ENCODE measurements at places on chromosomes 2 and 18. TPM values are rescaled to one million over a fixed set of nuclear protein-coding genes. Genes with fewer than 3 reads are reported as not detected.

ARHGEF4 gene
- 0.13 TPM for total RNA-seq

DNA sequence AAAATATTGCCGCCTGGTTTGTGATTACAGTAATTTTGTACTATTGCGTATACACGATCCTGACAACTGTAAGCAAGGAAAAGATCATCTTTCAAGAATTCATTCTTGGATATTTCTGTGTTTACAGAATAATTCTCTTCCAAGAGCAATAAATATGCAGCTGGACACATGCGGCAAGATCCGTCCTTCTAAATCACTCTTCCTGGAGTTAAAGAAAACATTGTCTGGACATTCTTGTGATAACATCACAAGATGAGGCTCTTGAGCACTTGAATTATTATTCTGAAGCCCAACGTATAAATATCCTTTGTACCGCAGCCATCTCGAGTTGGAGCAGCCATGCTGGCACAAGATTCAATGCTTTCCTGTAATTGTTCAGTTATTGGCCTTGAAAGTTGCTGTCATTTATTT is 9.9 kb downstream of the FHL2 start:
- no peak for DNase-seq

DNA sequence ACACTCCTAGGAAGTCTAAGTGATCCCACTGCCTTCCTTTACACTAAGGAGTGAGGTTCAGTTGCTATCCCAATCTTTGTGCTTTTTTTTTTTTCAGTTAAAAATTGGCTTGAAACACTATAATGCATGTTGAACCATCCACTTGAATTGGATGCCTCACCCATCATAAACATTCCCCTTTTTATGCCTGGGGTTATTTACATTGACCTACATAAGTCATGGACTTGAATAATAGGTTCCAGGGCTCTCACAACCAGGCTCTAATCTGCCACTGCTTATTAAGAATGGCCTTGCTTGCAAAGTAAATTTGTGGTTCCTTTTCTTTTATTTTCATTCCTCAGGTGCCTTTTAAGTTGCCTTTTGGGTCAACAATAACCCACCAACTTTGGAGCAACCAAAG is 236.1 kb upstream of the MEIS1 start:
- no peak for DNase-seq

DNA sequence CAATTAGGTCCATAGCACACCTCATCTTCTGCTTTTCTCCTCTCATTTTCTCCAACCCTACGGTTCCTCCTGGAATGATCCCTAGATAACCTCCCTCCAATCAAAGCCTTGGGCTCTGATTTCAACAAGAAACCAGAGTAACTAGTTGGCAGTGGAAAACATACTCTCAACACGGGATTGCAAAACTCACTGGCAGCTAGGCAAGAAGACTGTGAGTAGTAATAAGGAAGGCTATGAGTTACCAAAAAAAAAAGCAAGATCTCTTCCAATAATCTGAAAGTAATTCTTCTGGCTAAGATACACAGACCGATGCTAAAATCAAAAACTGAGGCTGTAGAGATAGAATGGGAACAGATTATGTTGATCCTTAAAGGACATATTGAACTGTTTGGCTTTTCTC is 28.4 kb upstream of the CCDC102B start:
- no peak for DNase-seq

DNA sequence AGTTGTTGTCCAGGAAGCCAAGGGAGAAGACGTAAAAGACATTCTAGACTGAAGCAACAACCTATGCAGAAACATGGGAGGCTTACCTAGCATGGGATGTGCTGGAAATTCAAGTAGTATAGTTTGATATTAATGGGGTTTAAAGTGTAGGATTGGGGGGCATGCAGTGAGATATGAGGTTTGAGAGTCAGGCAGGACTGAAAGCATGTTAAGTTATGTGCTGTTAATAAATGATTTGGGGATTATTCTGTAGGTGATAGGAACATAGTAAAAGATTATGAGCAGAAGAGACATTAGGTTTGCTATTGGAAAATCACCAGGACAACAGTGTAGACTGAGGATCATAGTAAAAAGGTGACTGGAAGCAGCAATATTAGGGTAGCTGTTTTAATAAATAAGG is 3.2 kb downstream of the EHBP1 start:
- no peak for DNase-seq

- DNase-seq: no peak
Observed at GRCh38 chr2:162824304-162824703, 14.3 kb downstream of the KCNH7 start.

DNA sequence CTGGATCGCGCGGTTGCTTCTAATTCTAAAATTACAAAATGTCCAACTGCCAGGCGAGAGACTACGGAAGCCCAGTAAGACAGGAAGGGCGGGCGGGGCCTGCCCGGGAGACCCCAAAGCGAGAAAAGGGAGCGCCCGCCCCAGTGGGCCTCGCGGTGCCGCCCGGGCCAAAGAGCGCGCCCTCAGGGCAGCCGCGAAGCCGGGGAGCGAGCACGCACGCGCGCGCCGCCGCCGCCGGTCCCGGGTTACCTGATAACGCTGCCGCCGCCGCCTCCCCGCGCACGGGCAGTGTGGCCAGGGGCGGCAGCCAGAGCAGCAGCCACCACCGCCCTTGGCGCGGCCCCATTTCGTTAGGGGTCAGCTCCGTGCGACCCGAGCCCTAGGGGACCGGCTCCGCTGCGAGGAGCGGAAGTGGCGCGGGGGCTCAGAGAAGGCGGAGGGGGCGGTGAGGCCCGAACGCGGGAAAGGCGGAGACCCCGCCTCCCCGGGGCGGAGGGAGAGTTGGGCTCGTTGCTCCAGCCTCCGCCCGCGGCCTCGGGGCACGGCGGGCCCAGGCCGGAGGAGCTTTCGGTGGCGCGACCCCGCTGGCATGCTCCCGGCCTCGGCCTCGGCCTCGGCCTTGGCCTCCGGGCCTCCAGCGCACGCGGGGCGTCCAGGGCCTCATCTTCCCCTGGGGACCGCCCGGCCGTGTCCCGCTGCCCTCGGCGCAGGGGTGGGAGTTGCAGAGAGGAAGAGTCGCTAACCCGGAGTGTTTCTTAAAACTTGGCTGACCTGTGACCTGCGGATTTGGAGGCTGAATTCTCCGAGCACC is at the start of gene NEMP2:
TSS of gene NEMP2 (minus strand) at position 413 of the 811 bp plus-strand sequence. CDS start at position 346, 67 bp downstream.
- peak; percentile 67 for DNase-seq

GRCh38 chr2:101793277-101793969 is 95.9 kb downstream of the MAP4K4 start:
- DNase-seq: no peak

DNA sequence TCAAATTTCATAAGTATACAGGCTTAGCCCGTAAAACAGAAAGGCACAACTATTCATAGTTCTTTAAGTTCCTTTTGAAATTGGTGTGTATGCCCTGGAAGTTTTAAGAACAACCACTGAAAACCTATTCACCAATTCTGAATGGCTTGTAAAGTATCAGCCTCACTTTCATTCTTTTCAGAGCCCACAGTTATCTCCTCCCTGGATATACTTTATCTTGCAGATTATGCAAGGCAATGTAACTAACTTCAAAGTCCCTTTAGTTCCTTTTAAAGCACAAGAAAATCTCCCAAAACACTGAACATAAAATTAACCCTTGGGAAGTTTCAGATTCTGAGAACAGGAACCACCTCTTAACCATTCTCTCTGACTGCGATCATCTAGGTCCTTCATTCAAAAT is 1.1 kb downstream of the STRN start:
- no peak for DNase-seq

DNA sequence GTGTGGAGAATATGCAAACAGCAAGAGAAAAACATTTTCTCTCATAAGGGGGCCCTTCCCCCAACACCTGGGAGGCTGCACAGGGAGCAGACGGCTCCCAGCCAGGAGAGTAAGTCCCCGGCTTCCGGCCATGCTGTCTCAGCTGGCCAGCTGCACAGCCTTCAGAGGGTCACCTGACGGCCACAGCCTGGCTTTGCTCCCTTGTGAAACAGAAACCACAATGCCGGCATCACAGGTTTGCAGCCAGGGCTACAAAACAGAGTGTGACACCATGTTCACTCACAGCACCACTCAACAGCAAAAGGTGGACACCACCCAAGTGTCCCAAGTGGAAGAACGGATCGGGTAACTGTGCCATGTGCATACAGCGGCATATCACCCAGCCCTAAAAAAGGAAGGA is 86.9 kb upstream of the GPC1 start:
- no peak for DNase-seq

- no peak for DNase-seq
Observed at GRCh38 chr2:199847181-199847864, 3.7 kb downstream of the FTCDNL1 start.

DNA sequence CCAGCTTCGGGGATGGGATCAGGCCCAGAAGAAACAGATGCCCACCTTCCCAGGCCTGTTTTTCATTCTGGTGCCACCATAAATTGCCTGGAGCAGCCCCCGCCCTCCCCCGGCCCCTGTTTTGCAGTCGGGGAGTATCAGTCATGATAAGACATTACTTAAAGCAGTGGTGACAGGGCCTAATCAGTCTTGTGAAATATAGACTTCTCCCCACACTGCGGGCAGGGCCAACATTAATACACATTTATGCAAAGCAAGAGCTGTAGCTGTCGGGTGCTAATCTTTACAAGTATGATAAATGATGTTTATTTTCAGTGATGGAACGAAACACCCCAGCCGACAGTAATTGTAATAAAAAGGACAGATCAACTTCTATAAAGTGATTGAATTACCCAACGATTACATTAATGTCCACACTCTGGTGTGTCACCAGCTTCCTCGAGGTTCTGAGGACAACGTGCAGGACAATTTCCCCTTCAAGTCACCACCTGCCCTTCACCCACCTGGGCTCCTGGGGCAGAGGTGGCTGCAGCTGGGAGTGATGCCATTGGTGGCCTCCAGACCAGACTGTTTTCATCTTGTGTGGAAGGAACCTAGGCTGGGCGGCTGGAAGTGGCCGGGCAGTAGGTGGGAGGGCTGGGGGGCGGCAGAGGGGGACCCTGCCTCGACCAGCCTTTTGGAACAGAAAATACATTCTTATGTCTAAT is 226.0 kb downstream of the TFCP2L1 start:
- no peak for DNase-seq

All from HT-29 (cell line).